ENCODE measurements at places on chromosomes 1 and 21.
A peak's percentile ranks its signal among the peaks of the same experiment; 100 is the strongest.

DNA sequence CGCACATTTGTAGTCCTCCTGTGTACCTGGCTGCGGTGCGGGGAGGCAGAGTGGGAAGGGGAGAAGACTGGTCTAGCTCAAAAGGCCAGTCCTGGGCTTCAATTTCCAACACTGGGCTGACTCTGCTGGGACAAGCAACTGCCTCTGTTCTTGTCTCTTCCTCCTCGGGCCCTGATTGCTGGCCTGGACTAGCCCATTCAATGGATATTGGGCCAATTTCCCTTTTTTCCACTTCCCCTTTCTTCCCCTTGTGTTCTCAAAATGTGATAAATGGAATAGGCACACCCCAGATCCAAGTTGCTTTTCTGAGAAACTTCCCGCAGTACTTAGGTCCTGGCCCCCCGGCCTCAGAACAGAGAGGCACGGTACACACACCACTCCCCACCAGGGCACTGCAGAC, 48.2 kb downstream of the SPSB1 start:
- DNase-seq: no peak

DNA sequence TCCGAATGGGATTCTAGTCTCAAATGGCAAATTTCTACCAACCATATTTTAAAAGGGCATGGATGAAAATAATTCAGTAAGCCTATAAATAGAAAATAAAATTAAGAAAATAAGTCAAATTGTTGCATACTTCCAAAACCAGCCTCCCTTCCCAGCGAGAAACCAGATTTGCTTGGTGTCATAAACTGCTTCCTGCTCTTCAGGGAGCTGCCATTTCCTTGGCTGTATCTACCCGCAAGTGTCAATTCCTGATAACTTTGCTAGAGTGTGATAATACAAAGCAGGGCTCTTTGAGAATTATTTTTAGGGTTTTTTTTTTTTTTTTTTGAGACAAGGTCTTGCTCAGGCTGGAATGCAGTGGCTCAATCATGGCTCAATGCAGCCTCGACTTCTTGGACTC, 62.3 kb downstream of the S1PR1 start:
- no peak for DNase-seq

GRCh38 chr1:242738702-242739645, 214.5 kb upstream of the PLD5 start:
- DNase-seq: no peak

DNA sequence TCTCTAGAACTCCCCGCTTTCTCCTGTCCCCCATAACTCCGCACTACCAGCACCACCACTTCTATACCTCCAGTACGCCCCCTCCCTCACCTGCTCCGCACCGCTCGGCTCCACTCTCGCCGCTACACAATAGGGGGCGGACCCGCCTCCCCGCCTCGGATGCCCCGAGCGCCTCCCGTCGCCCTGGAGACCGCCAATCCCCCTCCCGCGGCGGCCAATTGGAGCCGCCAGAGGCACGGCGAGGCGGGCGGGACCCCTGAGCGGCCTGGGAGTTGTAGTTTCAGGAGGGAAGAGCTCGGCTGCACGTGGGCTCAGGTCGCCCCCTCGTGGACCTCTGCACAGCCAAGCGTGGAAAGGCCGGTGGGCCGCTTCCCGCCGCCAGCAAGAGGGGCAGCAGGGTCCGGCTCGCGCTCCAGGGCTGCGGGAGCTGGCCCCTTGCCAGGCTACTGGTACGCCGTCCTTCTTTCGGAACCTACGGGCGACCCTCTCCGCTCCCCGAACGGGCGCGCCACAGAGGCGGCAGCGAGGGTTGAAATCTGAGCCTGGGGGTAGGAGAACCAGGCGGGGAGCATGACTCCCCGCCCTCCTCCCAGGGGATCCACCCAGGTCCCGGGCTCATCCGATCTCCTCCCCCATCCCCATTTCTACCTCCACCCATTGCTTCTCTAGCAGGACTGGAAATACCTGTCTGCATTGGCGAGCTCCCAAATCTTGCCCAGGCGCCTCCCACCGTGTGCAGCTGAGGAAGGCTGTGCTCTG, at the start of gene IGSF9:
IGSF9 (minus strand) TSS at position 131 of the 759 bp plus-strand sequence. CDS start 2,159 bp downstream, outside the sequence.
- peak; percentile 73 for DNase-seq

GRCh38 chr1:219882096-219882495, 46.3 kb downstream of the SLC30A10 start:
- DNase-seq: no peak

- DNase-seq: no peak
These were observed 8.1 kb downstream of the ADPRS start for GRCh38 chr1:36096500-36097432.

- no peak for DNase-seq
These were observed 25.9 kb downstream of the S100A6 start for GRCh38 chr1:153509729-153510354.

DNA sequence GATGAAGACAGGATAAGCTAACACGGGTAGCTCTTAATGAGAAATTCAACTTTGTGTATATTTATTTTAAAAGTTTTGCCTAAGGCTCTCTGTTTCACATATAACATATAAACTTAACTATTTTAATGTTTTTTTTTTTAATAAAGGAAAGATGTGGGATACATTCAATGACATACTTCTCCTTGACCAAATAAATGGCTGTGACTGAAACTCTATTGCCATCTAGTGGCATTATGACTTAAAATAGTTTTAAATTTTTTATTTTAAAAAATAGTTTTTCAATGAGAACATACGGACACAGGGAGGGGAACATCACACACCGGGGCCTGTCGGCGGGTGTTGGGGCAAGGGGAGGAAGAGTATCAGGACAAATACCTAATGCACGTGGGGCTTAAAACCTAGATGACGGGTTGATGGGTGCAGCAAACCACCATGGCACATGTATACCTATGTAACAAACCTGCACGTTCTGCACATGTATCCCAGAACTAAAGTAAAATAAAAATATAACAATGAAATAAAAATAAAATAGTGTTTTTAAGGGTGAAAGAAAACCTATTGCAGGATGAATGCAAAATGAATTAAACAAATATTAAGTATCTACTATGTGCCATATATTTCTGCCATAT, 83.4 kb downstream of the LYST start:
- no peak for DNase-seq

- no peak for DNase-seq
These were observed 204.6 kb upstream of the TMPRSS15 start for GRCh38 chr21:18608226-18608625.

GRCh38 chr1:119987686-119988085, 81.8 kb downstream of the NOTCH2 start:
- no peak for DNase-seq

DNA sequence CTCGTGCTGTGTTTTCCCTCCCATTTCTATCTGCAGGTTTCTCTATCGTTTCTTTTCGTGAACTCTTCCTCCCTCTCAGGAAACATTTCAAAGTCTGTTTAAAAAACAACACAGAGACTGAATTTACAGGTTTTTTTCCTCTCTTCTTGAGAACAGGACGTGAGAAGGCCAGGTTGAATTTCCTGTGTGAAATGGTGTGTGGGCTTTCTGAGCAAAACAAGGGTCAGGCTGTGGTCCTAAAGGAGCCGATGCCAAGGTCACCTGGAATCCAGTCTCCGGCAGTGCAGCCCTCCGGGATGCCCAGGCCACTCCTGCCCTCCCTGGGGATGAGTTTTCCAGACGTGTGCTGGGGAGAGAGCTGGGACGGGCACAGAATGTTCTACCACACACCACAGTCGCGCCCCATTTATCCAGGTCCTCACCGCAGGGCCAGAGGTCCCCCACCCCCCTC, 62.7 kb upstream of the RUNX3 start:
- DNase-seq: no peak

DNA sequence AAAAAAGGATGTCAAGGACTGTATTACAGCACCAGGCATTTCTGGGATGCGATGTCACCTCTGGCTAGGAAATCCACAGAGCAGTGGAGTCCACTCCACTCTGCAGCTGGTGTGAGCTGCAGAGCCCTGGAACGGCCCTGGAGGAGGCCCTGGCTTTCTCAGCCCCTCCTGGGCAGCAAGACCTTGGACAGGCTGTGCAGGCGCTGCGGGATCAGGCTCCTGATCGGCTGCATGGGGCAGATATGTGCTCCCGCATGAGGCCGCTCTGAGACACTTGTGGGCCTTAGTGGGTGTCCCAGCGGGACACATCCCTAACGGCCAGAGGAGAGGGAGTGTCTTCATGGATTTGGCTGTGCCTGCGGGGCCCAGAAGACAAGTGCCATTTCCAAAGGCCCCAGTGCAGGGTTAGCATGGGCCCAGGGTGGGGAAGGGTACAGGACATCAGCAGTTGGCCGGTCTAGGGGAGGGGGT, 6.2 kb downstream of the DNMT3L start:
- no peak for DNase-seq

GRCh38 chr1:16080422-16081150, 7.1 kb upstream of the FAM131C start:
- DNase-seq: no peak

GRCh38 chr1:22969304-22969709, 3.4 kb downstream of the LACTBL1 start:
- DNase-seq: no peak

DNA sequence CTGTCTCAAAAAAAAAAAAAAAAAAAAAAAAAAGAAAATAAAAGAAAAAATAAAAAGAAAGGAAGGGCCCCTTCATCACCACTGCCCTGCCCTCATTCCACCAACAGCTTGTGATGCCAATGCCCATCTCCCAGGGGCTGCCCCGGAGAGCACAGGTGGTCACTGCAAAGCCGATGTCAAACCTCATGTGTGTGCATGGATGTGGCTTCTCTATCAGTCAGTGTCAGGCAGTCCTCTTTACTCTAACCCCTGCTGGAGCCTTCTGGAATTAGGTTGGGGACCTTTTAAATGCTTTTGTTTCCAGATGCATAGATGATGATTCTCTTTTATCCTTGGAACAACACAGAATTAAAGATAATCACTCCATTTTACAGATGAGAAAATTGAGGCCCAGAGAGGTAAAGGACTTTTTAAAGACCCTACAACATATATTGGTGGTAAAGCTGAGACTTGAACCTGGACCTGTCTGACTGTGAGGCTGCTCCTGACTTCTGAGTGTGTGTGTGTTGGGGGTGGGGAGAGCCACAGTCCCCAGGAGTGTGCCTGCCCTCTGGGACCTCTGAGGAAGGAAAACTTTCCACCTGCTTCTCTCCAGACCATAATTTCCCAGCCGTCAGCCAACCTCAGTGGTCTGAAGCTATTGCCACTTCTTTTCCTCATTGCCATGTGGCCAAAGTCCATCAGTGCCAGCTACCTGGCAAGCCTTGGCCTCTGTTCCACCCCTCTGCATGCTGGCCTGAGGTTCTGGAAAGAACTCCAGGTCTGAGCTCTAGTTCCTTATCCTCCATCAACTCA, 3.0 kb upstream of the TMEM54 start:
- no peak for DNase-seq

DNA sequence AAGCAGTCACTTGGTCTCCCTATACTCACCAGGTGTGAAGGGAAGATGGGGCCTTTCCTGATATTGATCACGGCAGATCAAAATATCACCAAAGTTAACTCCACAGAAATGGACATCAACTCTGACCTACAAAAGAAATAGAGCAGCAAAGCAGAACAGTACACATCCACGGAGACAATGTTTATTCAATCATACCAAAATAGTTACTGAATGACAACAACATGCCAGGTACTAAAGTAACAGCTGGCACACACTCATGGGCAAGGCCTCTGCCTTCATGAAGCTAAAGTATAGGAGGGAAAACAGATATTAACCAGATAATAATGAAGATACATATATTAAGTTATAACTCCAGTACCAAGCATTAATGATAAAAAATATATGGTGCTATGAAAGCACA, 59.2 kb upstream of the RASAL2 start:
- no peak for DNase-seq

- no peak for DNase-seq
These were observed 1414.3 kb upstream of the B3GALT2 start for GRCh38 chr1:194600716-194601115.

GRCh38 chr1:235351441-235351840, 15.8 kb upstream of the TBCE start:
- no peak for DNase-seq

GRCh38 chr1:202131956-202132821, 9.5 kb downstream of the GPR37L1 start:
- no peak for DNase-seq

- DNase-seq: no peak
These were observed 93.4 kb upstream of the KCNK1 start for GRCh38 chr1:233520261-233521191.

- DNase-seq: no peak
These were observed 29.9 kb downstream of the ACTN2 start for GRCh38 chr1:236716160-236716559.

- DNase-seq: no peak
These were observed 36.1 kb downstream of the KANK4 start for GRCh38 chr1:62282909-62283755.

DNA sequence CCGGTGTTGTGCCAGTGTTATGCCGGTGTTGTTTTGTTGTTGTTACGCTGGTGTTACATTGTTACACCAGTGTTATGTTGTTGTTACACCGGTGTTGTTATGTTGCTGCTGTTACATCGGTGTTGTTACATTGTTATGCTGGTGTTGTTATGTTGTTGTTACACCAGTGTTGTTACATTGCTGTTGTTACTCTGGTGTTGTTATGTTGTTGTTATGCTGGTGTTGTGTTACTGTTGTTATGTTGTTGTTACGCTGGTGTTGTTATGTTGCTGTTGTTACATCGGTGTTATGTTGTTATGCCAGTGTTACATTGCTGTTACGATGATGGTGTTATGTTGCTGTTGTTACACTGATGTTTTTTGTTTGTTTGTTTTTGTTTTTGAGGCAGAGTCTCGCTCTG, 24.1 kb downstream of the H6PD start:
- DNase-seq: no peak

- DNase-seq: no peak
These were observed 11.7 kb upstream of the ECE1 start for GRCh38 chr1:21301794-21302440.

DNA sequence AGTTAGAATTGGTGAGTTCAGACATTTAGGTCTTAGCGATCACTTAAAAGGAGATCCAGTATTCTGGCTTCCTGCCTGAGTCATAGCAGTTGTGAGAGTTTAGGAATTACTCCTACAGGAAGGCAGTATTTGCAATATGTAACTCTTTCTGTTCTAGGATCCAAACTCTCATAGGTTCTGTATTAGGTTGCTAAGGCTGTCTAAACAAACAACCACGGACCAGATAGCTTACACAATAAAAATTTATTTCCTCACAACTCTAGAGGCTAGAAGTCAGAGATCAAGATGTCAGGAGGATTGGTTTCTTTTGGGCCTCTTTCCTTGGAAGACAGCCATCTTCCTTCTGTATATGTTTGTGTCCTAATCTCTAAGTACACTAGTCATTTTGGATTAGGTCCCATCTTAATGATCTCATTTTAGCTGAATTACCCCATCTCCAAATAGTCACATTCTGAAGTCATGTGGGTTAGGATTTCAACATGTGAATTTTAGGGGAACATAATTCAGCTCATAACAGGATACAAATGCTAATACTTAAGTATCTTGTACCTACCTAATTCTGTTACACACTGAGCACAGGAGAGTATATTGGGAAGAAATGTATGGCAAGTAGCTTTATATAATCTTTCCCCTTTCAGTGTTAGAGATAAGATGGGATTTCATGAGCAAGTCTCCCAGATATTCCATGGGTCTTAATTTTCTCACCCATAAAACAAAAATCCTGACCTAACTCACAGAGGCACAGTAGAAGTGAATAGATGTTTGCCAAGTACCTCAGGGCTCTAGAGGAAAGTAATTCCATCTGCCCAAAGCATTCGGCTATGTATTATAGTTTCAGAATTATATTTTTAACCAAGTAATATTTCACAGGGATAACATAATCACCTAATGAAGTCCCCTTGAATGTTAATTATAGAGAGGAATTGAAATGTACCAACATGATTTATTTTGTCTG, 144.4 kb downstream of the PTBP2 start:
- no peak for DNase-seq

All from GM06990 (cell line).